A172 (cell line): ENCODE measurements at places on chromosomes 5 and 9. TPM values are rescaled to one million over a fixed set of nuclear protein-coding genes. Genes with fewer than 3 reads are reported as not detected.

The NDUFS4 gene
- 245 and 273 TPM in 2 replicates for total RNA-seq

The GABBR2 gene
- total RNA-seq = 0.69 and 0.74 TPM in 2 replicates

- no peak for DNase-seq
Measured at GRCh38 chr9:4618700-4619099, 43.4 kb upstream of the PLPP6 start.

DNA sequence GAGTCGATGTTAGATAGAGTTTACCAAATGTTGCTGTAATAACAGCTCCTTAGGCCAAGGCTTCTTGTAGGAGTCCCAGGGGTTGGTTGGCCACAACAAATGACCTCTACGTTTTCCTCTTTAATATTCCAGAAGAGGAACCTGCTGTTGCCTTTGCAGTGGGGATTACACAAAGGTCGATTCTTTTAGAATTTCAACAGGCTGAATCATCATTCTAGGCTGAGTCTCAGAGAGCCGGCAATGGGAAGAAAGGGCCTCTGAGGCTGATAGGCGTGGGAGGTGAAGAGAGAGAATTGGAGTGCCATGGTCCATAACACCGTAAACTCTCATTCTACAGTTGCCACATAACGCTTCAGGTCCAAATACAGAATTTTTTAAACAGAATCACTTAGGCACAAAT, 405.9 kb upstream of the DAP start:
- no peak for DNase-seq
